ENCODE measurements at places on chromosomes 11 and 22.

- peak; percentile 47 for DNase-seq
These were observed 10.9 kb downstream of the TCIRG1 start for GRCh38 chr11:68049509-68050370.

DNA sequence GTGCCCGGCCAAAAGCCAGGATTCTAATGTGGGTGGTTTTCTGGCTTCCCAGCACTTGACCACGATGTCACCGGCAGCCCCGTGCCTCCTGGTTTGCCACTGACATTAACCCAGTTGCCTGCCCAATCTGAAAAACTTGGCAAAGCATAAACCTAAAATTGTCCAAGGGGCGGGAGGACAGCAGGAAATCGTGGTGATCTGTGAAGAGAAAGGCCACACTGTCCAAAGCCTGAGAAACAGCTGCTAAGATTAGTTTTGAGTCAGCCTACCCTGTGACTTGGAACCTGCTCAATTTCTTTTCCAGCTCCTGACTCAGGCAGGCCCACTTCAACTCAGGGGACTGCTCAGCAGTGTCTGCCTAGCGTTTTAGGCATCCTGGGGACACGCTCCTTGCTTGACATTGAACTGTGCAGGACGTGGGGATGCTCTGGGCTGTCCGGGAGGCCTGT, 8.2 kb upstream of the F2 start:
- peak; percentile 97 for DNase-seq

DNA sequence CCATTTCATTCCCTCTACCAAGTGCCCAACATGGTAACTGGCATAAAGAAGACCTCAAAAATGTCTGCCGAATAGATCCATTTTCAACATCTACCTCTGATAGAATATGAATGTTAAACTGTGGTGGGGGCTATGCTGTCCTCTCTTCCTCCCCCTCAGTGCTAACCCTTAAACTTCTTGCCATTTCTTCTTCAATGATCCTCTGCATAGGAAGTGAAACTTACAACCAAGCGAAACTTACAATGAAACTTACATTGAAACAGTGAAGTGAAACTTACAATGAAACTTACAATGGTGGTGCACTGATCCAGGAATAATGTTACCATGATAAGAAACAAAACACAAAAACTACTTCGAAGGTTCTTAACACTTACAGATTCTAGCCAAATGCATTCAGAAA, 4.7 kb downstream of the RTCB start:
- no peak for DNase-seq

DNA sequence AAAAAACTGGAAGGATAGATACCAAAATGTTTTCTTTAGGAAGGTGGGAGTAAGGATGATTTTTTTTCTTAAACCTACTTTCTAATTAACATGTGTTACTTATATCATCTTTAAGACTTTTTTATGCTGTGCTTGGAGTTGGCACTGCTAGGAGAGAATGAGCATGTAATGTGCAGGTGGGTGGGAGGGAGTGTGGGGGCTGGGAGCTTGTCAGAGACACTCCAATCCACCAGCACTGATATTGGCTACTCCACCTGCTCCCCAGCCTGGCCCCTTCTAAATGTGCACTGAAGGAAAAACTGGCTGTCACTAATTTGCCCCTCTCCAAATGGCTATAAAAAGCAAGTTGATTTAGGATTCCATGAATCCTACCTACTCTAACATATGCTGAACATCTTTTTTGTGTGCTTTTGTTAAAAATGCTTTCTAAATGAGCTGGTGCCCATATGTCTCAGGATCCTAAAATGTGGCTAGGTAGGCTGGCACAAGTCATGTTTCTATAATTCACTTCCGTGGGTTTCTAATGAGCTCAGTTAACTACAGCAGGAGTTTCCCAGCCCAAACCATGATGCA, 44.3 kb upstream of the BMAL1 start:
- DNase-seq = no peak

DNA sequence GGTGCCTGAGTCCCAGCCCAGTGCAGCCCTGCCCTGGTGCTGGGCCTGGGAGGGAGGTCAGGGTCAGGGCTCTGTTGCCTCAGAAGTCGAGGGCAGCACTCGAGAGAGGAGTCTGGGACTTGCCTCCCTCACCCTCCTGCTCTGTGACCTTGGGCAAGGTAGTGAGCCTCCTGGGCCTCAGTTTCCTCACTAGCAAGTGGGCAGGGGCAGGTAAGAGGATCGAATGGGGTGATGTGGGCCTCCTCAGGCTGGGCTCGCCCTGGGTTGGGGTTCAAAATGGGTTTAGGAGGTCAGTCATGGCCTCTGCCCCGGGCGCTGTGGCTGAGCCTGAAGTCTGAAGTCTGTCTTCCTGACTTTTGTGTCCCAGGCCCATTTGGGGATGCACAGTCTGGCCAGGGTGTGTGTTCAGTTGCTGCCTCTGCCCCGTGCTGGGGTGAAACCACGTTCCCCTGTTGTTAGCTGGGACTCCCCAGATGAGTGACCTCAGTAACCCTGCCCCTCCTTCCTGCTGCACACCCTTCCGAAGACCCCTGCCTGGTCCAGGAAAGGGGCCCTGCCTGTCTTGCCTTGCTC, 40.9 kb upstream of the CELSR1 start:
- DNase-seq = no peak

DNA sequence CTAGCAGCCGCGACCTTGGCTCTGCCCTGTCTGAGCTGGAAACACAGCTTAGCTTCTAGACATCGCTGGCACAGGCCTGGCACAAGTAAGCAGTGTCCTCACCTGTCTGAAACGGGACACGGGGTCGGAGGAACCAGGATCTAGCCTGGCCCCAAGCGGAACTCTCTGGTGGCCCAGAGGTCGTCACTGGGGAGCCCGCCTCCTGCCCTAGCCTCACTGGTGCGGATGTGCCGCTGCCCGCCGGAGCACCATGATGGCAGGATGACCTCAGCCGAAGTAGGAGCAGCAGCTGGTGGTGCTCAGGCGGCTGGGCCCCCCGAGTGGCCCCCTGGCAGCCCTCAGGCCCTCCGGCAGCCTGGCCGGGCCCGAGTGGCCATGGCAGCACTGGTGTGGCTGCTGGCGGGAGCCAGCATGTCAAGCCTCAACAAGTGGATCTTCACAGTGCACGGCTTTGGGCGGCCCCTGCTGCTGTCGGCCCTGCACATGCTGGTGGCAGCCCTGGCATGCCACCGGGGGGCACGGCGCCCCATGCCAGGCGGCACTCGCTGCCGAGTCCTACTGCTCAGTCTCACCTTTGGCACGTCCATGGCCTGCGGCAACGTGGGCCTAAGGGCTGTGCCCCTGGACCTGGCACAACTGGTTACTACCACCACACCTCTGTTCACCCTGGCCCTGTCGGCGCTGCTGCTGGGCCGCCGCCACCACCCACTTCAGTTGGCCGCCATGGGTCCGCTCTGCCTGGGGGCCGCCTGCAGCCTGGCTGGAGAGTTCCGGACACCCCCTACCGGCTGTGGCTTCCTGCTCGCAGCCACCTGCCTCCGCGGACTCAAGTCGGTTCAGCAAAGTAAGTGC, 871 bp downstream of the SLC35E4 start:
- DNase-seq = no peak

Measured in choroid plexus epithelial cell (primary cell).